ENCODE measurements at places on chromosomes 7 and 10.

- DNase-seq: no peak
These were observed 35.0 kb upstream of the DGKB start for GRCh38 chr7:14937581-14937980.

DNA sequence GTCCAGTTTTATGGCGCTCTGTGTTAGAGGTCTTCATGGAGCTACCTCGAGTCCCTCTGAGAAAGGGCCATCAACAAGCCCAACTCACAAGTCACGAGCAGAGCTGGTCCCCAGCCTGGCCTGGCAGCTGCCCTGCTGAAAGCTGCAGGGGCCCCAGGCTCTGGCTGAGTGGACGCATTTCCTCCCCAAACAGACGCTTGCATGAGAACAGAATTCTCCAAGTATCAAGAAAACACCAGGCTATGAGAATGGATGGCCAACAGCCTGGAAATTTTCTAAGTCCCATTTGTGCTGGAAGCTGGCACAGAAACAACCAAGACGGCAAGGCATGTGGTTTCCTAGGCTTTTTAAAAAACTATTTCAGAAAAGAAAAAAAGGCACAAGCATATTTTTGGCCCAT is 114.8 kb downstream of the FAM53B start:
- no peak for DNase-seq

DNA sequence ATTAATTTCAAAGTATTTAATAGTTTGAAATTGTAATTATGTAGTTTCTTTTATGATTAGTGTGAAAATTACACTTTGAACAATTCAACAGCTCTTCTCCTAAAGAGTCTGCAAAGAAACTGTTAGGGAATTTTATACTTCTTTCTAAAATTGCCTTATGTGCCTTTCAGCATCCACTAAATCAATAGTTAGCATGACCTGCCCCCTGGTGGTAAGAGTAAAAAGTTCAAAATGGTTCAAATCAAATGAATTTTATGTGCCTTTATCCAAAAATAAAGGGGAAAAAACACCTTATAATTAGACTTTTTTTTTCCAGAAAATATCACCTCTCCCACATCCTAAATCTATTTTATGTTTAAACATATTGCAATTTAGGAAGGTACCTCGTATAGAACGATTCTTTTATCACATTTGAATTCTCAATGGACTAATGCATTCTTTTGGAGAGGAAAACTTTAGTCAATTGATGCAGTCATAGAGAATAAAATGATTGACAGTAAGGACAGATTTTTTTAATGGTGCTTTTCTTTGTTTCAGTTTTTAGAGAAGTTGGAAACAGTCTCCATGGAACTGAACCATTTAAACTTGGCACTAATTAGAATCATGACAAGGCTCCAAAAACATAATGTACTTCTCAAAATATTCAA is 163.7 kb downstream of the SEMA3D start:
- peak; percentile 74 for DNase-seq

DNA sequence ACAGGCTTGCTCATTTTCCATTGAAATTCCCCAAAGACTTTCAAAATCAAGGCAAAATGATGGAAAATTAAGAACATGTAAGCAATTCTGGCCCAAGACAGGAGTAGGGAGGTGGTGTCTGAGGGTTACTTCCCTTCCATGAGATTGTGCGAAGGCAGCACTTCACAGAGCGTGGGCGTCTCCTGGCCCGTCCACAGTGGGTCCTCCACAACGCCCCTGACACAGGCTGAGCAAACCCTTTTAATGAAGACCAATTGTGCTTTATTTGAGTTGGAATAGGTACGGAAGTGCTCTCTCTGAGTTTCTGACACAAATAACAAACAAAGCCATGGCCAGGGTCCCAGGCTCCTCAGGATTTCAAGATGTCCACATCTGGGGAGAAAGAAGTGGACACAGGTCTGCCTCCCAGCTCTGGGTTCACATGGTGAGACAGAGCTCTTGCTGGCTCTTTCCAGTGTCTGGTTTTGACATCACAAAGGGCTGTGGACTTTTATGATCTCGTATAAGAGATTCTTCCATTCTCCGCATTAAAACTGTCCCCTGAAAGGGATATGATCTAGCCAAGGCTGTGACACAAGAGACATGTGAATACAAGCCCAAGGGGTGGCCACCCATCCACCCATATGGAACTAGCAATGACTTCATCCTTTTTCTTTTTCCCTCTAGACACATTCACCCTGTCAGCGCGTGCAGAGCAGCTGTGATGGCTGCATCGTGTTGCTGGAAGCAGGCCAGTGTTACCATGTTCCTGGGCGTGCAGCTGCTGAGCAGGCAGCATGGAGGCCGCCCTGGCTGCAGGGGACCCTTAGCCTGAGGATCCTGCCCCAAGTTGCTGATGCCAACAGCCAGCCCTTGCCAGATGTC is 145.6 kb downstream of the ADAM12 start:
- DNase-seq: peak; percentile 24

DNA sequence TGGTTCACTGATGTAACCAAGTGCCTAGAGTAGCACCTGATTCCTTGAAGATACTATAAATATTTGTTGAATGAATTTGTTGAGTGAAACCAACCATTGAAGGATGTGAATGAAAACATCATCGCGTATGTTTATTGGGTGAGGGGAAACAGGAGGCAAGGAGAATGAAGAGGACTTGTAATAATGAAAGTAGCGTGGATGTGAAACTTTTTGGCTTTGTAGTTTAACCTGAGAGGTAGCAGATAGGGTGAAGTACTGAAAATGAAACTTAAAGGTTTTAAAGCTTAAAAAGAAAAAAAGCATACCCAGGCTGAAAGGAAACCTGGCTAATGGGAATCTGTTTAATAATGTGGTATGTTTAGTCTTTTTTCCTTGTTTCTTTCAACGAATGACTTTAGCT is 5.2 kb downstream of the CCNY start:
- no peak for DNase-seq

GRCh38 chr7:20738518-20739481 is 47.9 kb downstream of the SP8 start:
- DNase-seq: no peak

DNA sequence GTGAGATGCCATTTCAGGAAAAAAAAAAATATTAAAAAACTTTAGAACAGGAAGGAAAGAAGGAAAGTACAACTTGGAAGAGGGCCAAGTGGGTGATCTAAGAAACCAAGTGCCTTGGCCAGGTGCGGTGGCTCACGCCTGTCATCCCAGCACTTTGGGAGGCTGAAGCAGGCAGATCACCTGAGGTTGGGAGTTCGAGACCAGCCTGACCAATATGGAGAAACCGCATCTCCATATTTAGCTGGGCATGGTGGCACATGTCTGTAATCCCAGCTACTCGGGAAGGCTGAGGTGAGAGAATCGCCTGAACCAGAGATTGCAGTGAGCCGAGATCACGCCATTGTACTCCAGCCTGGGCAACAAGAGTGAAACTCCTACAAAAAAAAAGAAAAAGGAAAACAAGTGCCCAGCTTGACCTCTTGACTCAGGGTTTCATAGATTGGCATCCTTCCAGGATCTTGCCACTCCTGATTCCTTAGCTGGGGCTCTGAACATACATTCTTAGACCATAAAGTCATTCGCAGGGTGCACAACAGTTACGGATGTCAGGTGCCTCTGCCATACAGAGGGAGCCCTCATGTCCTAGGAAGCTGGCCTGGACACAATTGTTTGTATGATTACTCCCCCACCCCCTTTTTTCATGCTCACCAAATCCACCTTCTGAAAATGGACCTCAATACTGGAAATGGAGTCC is 2.1 kb upstream of the GUSB start:
- DNase-seq: no peak

- DNase-seq: no peak
These were observed 31.0 kb downstream of the PDE1C start for GRCh38 chr7:32039000-32039756.

- no peak for DNase-seq
These were observed 337.9 kb downstream of the FGFR2 start for GRCh38 chr10:121260377-121260776.

Data from NCI-H2081 (cell line).